ENCODE measurements at places on chromosomes 4 and X.

- DNase-seq = no peak
These were observed 88.6 kb upstream of the DHRSX start for GRCh38 chrX:2589186-2590020.

GRCh38 chrX:6227453-6227835, 1.2 kb downstream of the NLGN4X start:
- DNase-seq = no peak

DNA sequence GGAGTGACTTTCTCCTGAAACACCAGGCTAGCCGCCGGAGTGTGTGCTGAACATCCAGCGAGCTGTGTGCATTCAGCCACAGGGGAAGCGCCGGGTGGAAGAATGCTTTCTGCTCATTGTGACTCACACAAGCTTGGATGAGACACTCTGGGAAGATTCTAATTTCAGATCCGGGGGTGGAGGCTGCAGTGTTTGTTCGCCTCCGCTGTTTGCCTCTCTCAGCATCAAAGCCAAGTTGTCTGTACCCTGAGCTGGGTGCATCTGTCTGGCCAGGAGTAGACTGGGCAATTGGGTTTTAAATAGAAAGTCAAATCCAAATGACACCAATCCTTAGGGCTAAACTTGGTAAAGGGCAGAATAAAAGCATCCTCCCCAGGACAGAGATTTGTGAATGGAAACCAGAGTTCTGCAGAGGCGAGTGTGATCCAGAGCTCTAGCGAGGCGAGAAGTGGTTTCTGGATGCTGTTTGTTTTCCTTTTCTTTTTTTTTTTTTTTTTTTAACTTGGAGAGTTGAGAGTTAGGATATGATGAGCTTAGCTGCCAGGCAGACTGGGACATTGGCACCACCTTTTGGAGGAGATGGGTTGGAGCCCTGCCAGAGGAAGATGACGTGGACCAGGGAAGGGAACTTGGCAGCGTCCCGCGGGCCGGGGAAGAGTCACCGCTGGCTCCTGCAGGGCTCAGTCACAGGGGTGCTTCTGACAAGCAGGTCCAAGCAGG, 196.0 kb upstream of the PSAPL1 start:
- DNase-seq = no peak

- DNase-seq = no peak
These were observed 60.3 kb downstream of the PRKX start for GRCh38 chrX:3653111-3653510.

GRCh38 chr4:37573566-37573965, 112.6 kb downstream of the RELL1 start:
- DNase-seq = no peak

DNA sequence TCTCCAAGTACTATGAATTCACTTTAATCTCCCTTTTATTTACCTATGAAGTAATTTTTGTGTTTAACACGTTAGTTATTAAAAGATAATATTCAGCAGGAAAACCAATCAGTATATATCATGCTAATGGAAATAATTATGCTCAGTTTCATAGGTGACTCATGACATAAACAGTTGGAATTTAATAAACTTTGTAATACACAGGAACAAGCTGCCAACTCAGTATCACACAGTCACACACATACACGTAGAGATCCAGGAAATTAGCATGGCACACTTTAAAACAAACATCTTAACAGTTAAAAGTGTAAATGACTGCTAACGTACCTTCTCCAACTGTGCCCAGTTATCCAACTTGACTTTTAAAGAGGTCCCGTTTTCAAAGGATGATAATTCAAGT, 2.3 kb downstream of the SPATA4 start:
- DNase-seq = no peak

DNA sequence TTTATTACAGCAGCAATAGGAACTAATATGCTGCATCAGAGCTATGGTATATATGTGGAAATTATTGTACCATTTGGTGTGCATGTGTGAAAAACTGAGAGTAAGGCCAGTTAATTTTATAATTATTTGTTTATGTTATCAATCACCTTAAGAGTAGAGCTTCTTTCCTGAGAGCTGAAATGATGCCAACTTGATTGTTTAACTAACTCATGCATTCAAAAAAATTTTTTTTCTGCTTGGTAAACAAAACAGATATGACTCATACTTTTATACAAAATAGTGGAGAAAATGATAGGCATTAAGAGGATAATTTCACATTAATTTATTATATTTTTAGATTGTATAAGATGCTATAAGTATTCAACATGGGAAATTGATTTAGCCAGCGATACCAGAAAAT, 622.7 kb downstream of the RAPGEF2 start:
- DNase-seq = no peak

DNA sequence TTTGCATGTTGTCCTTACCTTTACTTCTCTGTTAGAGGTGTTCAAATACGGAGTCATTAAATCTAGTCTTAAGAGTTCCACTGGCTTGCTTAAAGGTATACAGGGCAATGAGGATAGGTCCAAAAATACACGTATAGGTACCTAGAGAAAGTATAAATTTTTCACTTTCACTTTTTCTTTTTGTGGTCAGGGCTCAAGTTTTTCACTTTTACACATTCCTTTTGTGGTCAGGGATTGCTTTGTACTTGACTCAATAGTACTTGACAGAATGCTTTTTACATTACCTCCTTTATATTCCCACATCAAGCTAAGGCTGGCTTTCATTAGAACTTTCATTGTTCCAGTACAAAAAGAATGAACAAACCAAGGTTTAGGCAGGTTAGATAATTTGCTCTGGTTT, 21.7 kb downstream of the TMEM184C start:
- no peak for DNase-seq

GRCh38 chr4:170627418-170627817, 537.7 kb upstream of the AADAT start:
- DNase-seq = no peak

DNA sequence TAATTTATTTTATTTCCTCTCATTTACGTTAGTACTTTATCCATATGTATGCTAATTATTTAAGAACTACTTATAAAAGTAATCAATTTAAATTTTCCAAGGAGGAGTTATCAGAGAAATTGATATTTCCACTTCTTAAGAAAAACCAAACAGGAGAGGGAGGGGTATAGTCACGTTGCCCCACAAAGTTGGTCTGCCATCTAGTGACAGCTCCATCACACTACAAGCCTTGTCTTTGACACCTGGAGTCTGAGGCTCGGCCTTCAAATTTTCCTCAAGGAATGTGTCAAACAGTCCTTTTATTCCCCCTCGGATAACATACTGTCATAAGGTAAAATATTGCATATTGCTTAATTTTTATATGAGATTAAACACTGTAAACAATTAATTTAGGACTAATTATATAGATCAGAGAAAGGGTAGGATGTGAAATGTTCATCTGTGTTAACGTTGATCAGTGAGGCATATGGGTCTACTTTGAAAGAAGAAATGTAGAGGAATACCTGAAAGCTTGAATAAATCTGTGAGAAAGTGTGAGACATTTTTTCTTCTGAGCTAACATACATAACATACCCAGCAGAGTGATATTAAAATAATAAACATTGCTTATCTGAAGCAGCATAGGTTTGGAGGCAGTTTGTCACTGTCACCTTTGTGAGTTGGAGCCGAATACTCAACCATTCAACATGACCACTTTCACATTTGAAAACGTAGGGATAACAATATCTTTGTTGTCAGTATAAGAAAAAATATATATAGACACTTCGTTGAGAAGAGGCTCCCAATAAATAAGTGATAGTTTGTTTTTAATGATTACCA, 114.4 kb downstream of the GLRA3 start:
- no peak for DNase-seq

- DNase-seq = no peak
These were observed 9.7 kb upstream of the TREX2 start for GRCh38 chrX:153455571-153455970.

- no peak for DNase-seq
These were observed 58.9 kb upstream of the SPP1 start for GRCh38 chr4:87916626-87917025.

DNA sequence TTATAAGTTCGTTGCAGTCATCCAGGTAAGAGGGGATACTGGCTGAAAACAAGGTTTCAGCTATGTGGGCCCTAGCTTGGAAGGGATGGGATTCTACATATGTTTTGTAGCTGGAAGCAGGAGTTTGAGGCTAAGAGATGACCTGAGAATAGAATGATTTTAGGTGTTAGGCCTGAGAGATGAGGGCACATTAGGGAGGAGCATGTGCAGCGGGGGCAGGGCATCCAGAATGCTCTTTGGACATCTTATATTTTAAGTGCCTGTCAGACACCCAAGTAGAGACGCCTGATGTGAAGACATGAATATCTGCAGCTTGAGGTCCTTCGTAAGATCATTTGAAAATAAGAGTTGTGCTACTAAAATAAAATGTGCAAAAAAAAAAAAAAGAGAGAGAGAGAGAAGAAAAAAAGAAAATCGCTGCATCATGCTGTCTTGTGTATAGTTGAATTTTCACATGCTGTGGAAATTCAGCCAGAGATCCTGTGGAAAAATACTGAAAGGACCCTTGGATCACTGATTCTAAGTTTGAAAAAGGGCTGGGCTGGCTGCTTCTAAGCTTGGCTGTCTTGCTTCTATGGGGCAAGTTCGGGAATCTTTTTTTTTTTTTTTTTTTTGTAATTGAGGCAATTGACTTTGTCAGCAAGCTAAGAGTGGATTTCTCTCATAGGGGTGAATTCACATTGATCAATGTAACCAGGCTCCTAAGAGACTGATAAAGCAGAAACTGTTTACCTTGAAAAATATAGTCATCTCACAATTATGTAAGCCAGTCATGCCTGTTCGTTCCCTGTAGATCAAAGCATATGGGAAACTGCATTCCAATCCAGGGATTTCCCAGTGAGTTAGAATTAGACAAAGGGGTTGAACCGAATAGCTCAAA, 341.0 kb upstream of the GATB start:
- no peak for DNase-seq

- no peak for DNase-seq
These were observed 161.1 kb upstream of the NAP1L5 start for GRCh38 chr4:88858752-88859151.

DNA sequence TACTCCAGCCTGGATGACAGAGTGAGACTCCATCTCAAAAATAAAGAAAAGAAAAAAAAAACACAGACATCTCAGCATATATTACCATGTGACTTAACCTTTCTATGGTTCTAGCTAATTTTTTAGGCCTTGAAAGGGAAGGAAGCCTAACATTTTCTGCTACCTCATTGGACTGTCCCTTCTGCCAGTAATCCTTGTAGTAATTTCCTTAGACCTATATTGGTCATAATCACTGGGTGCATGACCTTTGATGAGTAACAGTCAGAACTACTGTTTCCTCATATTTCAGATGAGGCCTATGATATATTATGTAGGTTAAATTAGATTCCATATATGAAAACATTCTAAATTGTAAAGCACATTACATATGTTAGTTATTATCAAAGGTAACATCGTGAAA, 9.6 kb downstream of the XIAP start:
- DNase-seq = no peak

- no peak for DNase-seq
These were observed 41.5 kb downstream of the MFAP3L start for GRCh38 chr4:169984745-169985144.

GRCh38 chr4:10086506-10087120, 30.0 kb downstream of the WDR1 start:
- no peak for DNase-seq

- DNase-seq = no peak
These were observed 14.8 kb upstream of the RHOH start for GRCh38 chr4:40182001-40182400.

GRCh38 chrX:68686097-68686977, 38.9 kb downstream of the STARD8 start:
- DNase-seq = no peak

DNA sequence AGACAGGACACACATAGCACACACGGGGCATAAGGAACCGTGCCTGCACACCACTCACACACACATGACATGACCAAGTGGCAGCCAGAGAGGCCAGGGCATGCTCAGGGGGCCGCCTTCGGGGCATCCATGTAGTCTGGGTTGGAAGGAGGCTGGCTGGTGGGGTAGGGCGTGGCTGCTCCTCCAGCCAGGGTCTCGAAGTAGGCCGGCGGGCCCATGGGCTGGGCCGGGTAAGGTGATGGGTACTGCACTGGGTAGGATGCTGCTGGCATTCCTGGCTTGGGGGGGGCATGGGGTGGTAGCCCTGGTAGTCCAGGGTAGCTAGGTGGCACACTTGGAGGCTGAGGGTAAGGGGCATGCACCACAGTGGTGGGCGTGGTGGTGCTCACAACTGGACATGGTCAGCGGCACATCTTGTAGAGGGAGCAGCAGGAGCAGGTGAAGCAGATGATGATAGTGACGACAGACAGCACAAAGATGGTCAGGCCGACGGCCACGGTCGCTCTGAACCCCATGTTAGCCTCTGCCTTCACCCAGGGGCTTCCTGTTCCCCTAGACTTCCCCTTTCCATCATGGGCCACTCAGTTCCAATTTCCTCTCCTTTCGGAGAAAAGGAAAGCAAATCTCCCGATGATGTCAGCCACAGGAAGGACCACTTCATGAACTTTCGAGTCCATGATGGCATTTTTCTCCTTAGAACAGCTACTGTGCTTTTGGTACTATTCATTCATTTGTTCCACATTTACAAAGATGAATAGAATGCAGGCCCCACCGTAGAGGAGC, 10.9 kb upstream of the DDX3X start:
- DNase-seq = no peak

- no peak for DNase-seq
These were observed 565.4 kb downstream of the GRXCR1 start for GRCh38 chr4:43457866-43458265.

- DNase-seq = no peak
These were observed 74.2 kb downstream of the RTL9 start for GRCh38 chrX:110432906-110433215.

DNA sequence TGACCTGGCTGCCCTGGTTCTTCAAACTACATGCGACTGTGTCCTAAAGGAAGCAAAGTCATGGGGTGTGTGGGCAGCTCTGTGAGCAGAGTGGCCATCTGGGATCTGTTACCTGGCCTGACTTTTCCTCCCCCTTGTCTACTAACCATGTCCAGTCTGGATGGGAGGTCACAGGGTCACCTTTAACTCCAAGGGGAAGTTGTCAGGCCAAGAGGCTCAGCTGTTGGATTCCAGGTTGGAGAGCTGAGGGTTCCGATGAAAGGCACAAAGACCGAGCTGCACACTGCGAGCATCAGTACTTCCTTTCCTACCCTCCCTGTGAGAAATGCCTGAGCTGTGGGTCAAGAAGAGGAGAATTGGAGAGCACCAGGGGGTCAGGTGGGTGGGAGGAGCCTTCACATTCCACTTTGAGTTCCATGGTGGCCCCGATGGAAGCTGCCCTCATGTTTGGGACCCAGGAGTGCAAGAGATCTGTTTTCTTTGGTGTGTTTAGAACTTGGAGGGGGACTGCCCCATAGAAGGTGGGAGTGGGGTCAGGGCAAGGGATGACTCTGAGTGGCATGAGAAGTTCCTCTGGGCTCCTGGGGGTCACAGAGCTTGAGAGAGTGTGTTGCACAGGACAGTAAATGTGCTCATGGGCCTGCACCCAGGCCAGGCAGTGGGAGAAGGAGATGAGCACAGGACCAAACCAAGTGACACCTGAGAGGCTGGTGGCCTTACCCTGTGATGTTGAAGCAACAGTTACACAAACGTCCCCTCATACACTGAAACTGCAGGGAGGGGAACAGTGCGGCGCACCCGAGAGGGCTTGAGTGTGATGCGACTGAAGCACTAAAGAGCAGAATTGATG, 36.2 kb downstream of the RGS12 start:
- no peak for DNase-seq

Measured in activated T-helper 1 cell treated with Interleukin-2 at 50 U/mL for 16 hours (primary cell).